CD8-positive, alpha-beta T cell (primary cell): ENCODE measurements at places on chromosomes 3 and 15.

- DNase-seq = no peak
Measured at GRCh38 chr3:9301798-9302197, 52.4 kb upstream of the SRGAP3 start.

DNA sequence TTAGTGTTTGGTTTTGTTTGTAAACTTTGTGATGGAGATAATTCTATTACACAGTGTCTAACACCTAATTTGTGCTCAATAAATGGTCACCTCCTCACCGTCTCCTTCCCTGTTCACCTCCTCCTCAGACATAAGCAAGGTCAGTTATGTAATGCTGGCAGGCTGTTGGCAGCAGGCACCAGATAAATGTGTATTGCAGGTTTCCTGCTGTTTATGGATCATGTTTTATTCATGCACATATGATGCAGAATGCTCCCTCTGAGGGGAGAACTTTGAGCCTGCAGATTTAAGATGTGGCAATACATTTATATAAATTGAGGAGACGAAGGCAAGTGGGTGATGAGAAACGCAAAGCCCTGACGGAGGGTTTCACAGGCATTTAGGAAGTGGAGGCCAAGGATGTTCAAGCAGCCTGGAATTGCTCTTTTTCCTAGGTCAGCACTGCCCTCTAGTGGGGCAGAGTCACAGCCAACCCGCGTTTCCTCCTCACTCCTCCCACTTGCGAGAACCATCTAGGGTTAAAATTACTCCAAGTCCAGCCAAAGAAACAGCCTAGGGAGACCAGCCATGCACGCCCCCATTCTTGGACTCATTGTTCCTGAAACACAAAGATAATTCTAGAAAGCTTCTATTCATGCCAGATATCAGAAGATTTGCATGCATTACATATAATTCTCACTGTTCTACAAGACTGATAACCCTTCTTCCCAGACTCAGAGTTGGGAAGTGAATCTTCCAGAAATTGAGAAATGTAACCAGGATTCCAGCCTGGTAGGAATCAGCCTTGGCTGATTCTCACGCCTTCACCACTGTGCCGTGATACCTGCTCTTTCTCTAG lies 228.7 kb downstream of the SLCO3A1 start:
- DNase-seq = peak; percentile 22

GRCh38 chr15:70025413-70026296 lies 72.1 kb downstream of the TLE3 start:
- no peak for DNase-seq

- DNase-seq = no peak
Measured at GRCh38 chr3:127739347-127740135, 66.8 kb downstream of the ABTB1 start.

GRCh38 chr15:99613887-99614647 lies 48.3 kb downstream of the MEF2A start:
- no peak for DNase-seq

GRCh38 chr3:23117856-23118255 lies 85.3 kb upstream of the UBE2E2 start:
- no peak for DNase-seq

DNA sequence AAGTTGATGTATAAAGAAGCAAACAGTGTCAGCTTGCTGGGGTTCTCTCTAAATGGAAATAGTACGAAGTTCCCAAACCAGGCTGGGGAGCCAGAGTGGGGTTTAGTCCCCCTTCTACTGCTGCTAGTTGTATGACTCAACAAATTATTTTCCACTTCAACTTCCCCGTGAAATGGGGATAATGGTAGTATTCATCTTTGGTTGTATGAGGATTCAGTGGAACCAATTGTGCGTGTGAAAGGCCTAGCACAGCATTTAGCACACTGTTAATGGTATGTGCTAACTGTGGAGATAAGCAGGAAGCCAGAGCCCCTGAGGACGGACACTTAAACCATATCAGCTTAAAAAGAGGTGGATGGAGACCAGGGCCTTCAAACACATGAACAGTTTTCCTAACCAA lies 4.2 kb downstream of the SORD start:
- no peak for DNase-seq

DNA sequence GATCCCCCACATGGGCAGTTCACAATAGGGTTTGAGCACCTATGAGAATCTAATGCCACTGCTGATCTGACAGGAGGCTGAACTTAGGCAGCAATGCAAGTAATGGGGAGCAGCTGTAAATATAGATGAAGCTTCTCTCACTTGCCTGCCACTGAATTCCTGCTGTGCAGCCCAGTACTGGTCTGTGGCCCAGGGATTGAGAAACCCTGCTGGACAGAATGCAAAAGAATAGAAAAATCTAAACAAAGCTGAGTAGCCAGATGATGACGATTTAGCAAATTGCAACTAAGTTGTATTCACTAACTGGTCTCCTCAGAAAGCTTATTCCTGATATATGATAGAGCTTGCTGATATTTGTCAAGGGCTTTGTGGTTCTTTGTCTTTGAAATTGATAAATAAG lies 34.3 kb upstream of the APH1B start:
- DNase-seq = no peak

GRCh38 chr3:56122911-56123310 lies 345.4 kb downstream of the ERC2 start:
- no peak for DNase-seq

GRCh38 chr15:50275908-50276307 lies 10.4 kb upstream of the HDC start:
- no peak for DNase-seq

DNA sequence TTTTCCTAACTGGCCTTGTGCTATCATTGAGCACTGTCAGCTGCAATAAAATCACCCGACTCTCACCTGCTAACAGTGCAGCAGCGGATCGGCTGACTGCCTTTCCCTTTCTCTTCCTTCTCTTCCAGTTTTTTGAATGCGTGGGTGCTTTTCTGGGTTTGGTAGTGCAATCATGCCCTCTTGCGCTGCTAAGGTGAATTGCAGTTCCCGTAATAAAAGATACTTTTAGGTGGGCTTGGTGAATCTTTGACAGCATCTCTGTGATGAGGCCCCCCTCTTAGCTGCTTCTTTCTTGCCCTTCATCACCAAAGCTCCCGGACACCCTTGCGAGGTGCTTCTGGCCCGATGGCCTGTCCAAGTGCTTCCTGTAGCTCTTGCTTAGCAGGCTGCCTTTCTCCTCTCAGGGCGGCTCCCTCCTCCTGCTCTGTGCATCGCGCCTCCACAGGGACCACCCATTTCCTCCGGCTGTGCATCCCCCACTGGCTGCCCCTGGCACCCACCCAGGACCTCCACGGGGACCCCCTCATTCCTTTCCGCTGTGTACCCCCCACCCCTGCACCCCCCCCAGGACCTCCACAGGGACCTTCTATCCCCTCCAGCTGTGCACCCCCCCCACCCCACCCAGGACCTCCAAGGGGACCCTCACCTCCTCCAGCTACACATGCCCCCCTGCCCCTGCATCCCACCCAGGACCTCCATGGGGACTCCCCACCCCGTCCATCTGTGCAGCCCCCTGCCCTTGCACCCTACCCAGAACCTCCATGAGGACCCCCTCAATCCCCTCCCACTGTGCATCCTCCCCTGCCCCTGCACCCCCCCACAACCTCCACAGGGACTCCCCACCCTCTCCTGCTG lies 50.8 kb upstream of the RPL32 start:
- DNase-seq = peak; percentile 75

GRCh38 chr15:53414167-53414566 lies 345.3 kb downstream of the WDR72 start:
- no peak for DNase-seq

DNA sequence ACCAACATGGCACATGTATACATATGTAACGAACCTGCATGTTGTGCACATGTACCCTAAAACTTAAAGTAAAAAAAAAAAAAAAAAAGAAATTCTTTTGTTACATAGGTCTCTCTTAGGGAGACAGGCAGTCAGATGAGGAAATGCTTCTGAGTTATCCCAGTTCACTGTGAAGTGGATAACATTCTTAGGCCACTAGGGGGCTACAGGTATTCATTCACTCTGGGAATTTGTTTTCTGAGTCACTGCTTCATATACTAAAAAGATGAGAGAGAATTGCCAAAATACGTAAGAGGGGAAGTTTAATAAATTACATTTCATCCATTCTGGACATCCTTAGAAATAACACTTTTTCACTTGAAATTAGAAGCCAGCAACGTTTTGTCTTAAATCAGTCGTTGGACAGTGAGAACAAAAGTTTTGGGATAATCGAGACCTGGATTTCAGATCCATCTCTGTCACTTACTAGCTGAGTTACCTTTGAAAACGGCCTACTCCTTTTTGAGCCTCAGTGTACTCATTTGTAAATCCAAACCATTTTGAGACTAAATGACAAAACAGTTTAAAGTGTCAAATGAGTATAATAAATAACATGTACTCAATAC lies 738.4 kb upstream of the ALCAM start:
- DNase-seq = peak; percentile 11

DNA sequence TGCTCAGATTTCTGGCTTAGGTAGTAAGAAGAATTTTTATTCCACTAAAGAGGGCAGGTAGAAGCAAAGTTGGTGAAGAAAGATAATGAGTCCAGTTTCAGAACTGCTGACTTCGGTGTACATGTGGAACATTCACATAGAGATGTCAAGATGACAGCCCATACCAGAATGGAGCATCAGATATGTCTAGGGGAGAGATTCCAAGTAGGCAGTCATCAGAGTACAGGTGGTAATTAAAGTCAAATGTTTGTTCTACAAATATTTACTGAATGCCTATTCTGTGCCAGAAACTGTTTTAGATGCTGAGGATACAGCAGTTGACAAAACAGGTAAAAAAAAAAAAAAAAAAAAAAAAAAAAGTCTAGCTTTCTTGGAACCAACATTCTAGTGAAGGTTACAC lies 81.9 kb downstream of the FGF12 start:
- no peak for DNase-seq

DNA sequence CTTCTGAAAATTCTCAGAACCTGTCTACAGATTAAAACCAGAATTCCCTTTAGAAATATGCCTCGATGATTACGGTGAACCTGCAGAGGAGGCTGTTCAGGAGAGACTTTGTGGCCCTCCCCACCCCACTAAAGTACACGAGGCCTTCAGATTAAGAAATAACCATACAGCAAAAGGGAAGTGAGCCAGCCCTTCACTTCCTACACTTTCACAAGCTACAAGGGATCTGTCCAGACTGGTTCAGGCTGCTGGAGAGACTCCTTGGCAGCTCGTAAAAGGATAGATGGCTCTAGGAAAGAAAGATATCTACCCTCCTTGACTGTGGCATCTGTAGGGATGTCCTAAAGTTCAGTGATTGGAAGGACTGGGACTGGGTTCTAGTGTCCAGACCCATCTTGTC lies 102.6 kb downstream of the ALDH1A2 start:
- no peak for DNase-seq

DNA sequence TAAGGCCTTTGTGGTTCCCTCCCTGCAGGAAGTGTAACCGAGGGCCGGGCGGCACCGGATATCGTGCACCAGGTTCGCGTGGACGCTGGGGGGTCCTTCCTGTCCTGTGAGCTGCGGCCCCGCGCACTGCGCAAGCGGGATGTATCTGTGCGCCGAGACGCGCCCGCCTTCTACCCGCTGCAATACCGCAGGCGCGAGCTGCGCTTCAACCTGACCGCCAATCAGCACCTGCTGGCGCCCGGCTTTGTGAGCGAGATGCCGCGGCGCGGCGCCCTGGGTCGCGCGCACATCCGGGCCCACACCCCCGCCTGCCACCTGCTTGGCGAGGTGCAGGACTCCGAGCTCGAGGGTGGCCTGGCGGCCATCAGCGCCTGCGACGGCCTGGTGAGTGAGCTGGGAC lies 35.9 kb downstream of the SAXO2 start:
- DNase-seq = peak; percentile 47

- no peak for DNase-seq
Measured at GRCh38 chr3:4472766-4473165, 5.7 kb upstream of the SUMF1 start.

GRCh38 chr3:193483988-193484539 lies 70.6 kb downstream of the ATP13A4 start:
- DNase-seq = no peak

- no peak for DNase-seq
Measured at GRCh38 chr3:12278566-12278965, 10.3 kb upstream of the PPARG start.

GRCh38 chr3:83131236-83131635 lies 1369.8 kb upstream of the GBE1 start:
- no peak for DNase-seq

DNA sequence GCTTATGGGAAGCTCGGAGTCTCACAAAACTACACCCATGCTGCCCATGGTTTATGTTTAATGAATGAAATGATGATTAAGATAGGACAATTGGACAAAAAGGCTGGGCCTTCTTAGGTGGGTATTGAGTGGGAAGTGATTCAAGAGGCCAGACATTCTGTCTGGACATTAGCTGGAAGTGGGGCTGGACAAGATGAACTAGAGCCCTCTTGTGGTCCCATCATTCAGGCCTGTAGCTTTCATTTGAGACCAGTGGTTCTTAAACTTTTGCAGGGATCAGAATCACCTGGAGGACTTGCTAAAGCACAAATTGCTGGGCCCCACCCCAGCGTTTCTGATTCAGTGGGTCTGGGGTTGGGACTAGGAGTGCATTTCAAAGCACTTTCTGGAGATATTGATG lies 290.4 kb upstream of the CTDSPL start:
- DNase-seq = no peak

- no peak for DNase-seq
Measured at GRCh38 chr15:81924729-81925128, 121.1 kb downstream of the MEX3B start.

GRCh38 chr3:96619475-96619874 lies 194.9 kb upstream of the EPHA6 start:
- no peak for DNase-seq

DNA sequence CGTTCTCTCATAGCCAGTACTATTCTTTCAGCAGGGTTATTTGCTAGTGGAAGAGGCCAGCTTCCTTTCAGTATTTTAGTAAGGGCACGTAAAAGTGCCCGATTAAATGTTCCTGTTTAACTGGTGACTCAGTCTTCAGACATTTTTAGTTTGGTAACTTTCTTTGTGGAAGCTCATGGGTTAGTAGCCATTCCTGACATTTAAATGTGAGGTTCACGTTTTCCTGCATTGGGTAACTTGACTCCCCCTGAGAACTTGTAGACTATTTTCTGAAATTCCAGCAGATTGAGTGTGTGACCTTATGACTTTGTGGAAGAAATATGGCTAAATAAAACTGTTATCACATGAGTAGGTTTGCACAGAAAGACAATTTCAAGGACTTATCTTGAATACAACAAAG lies 16.9 kb downstream of the ABHD2 start:
- no peak for DNase-seq

DNA sequence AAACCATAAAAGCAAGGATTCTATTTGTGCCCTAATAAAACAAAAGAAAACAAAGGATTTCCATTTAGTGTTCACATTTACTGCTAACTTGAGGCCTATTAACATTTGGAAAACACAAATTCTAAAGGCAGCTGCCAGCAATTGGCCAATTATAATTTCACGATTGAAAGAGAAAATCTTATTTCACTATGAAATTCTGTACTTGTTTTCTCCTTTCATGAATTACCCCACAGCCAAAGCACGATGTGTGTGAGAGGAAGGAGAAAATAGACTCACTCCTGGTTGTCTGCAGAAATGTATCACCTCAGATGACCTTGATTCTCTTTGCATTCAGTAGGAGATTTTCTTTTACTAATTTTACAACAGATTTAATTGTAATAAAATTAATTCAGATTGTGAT lies 242.8 kb upstream of the GBE1 start:
- no peak for DNase-seq

GRCh38 chr3:56754741-56755417 lies 46.9 kb downstream of the ARHGEF3 start:
- peak; percentile 41 for DNase-seq

- DNase-seq = no peak
Measured at GRCh38 chr15:48703544-48703943, 58.0 kb upstream of the FBN1 start.

GRCh38 chr3:65888196-65888595 lies 150.5 kb downstream of the MAGI1 start:
- DNase-seq = no peak

GRCh38 chr15:22813844-22814243 lies 24.6 kb upstream of the NIPA2 start:
- DNase-seq = no peak
